ENCODE measurements at places on chromosomes 4 and X.

GRCh38 chr4:62130230-62130629 is 930.1 kb downstream of the ADGRL3 start:
- DNase-seq: no peak

DNA sequence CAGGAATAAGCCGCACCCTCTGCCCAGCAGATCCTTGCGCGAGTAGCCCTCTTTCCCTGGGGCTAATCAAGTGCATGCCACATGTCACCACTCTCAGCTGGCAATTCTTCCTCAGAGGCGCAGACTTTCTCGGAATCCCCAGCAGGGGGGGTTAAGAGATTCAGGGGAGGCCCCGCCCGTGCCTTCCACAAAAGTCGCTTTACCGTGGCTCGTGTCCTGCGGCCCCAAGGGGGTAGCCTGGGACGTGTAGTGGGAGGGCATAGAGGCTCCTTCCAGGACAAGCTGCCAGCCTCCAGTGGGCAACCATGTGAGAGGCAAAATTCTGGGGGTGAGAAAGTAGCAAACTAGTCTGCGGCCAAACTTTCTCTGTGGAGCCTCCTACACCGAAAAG is 652 bp downstream of the SRPX start:
- DNase-seq: peak; percentile 80

- peak; percentile 59 for DNase-seq
Observed at GRCh38 chr4:121712001-121712651, 15.3 kb upstream of the ANXA5 start.

DNA sequence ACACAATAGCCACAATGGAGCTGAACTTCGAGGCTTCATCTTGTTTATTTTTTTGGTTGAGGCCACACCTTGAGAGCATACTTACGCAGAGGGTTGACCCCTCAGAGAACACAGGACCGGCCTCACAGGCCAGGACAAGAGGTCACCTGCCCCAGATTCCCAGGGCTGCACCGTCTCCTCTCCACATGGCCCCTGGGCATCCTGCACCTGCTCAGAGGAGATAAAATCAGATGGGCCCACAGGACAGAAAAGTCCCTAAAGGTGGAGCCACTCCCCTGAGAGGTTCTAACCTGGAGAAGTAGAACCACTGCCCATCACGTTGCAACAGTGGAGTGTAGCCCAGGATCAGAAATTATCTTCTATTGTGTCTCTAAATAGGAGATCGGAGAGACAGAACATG is 1.1 kb upstream of the CLDN24 start:
- no peak for DNase-seq

- no peak for DNase-seq
Observed at GRCh38 chr4:181224852-181225251, 1018.4 kb upstream of the TENM3 start.

GRCh38 chrX:120090208-120090607 is 12.7 kb upstream of the RHOXF2B start:
- no peak for DNase-seq

DNA sequence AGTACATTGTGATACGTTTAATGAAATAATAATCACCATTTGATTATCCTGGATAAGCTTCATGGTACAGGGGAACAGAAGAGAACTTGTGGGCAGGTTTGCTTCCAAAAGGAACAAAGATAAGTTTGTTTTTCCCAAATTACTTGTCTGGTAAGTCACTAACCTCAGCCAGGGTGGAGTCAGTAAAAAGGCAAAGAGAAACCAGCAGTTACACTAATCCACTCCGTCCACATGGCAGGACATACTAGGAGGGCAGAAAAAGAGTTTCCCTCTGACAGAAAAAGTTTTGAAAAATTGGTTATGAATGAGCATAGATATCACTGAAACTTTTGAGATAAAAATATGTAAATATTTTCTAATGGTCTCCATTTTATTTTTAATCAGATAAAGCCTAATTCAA is 285.9 kb downstream of the IL15 start:
- DNase-seq: no peak

DNA sequence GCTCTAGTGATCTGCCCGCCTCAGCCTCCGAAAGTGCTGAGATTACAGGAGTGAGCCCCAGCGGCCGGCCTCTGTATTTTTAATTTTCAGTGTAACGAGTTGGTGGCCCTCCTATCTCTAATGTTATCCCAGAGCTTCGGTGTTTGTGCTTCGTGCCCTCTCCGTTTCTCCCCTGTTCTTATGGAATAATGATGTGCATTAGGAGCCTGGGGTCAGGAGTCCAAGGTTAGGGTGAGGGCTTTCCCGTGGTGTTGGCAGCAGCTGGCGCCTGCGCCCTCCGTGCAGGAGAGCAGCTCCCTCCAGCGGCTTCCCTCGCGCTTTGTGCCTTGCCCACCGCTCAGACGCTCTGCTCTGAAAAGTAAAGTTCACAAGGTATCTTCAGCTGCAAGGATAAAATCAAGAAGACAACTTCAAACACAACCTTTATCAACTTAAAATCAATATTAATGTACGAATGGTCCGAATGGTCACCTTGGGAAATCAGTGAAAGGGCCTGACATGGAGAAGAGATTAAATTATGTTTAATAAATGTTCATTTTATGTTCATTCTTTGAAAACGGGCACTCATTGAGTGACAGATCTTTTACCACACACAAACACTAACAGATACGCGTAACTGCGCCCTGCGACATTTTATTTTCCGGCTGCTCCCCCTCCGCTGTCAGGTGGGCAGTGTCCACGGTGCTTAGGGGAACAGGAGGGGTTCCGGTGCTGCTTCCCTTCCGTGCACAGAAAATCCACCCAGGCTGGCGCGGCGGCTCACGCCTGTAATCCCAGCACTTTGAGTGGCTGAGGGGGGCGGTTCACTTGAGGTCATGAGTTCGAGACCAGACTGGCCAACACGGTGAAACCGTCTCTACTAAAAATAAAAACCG is 62.4 kb downstream of the TRAPPC11 start:
- DNase-seq: peak; percentile 22

GRCh38 chr4:75655562-75655961 is 17.6 kb downstream of the G3BP2 start:
- DNase-seq: no peak

- DNase-seq: no peak
Observed at GRCh38 chr4:150160473-150160872, 82.2 kb downstream of the DCLK2 start.

DNA sequence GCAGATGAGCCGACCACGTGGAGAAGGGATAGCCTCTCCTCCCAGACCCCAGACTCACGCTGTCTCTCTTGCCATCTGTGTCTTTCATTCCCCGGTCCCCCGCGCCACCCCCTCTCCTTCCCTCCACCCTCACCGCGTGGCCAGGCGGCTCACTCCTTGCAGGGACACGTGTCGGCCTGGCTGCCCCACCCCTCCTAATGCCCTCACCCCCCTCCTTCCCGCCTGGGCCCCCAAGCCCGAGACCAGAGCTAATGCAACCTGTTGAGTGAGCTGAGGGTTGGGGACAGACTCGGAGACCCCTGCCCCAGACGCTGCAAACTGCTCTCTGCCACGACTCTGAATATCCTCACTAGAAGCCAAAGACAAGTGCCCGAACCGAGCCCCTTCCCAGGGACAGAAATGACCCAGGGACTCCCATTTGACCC is 1.8 kb downstream of the SLC38A5 start:
- no peak for DNase-seq

GRCh38 chrX:120087289-120088017 is 10.0 kb upstream of the RHOXF2B start:
- no peak for DNase-seq

DNA sequence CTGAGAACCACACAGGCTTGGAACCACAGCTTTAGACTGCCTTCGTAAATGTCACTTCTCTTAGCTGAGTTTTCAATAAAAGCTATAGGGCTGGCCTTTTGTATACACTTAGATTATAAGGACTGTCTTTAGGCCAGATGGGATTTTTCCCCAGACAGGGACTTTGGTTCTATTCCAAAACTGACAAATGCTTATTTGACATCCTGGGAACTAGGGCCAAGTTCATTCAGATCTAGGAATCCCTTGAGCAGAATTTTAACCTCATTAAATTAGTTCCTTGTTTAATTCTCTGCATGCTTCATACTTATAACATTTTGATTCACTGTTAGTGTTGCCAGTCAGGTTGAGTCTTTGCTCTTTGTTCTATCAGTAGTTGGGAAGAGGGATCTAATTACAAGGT is 23.1 kb downstream of the ZRSR2 start:
- no peak for DNase-seq

GRCh38 chr4:120554086-120554485 is 368.4 kb downstream of the PRDM5 start:
- no peak for DNase-seq

DNA sequence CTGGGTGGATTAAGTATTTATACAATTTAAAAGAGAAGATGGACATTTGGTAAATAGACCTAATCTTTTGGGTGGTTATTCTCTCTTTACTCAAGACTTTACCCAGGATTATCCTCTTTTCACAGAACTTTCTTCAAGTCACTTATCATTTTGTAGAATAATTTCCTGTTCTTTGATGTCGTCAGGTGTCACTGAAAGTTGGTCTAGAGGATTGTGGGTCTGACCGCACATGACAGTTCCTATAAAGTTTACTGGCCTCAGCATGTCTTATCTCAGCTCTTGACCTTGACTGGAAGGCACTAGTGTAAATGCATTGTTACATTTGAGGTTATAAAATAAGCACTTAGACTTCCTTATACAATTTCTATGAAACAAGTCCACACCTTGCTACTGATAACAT is 139.9 kb upstream of the SLC4A4 start:
- DNase-seq: no peak

DNA sequence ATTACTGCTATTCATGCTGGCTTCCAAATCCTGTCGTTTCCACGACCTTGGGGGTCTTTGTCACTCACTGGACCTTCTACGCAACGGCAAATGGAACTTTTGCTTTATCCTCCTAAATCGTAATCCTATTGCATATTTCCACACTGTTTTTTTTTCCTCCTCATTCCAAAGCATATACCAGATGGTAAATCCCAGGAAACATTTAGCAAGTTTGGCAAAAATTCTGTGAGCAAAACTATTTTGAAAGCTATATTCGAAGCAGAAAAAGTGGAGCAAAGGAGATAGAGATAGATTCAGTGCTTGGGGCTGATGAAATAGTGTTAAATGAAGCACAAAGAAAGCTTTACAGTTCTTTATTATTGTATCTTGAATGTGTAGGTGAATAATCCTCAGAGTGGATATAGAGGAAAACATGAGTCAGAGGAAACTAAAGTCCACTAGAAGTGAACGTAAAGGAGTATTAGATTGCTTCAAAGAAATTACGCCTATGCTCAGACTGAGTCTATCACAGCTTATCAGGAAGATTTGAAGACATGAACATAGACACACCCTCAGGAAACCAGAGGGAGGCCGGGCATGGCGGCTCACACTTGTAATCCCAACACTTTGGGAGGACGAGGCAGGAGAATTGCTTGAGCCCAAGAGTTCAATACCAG is 50.2 kb upstream of the FAM9A start:
- peak; percentile 29 for DNase-seq

GRCh38 chr4:173432430-173432829 is 33.5 kb upstream of the SCRG1 start:
- DNase-seq: no peak

DNA sequence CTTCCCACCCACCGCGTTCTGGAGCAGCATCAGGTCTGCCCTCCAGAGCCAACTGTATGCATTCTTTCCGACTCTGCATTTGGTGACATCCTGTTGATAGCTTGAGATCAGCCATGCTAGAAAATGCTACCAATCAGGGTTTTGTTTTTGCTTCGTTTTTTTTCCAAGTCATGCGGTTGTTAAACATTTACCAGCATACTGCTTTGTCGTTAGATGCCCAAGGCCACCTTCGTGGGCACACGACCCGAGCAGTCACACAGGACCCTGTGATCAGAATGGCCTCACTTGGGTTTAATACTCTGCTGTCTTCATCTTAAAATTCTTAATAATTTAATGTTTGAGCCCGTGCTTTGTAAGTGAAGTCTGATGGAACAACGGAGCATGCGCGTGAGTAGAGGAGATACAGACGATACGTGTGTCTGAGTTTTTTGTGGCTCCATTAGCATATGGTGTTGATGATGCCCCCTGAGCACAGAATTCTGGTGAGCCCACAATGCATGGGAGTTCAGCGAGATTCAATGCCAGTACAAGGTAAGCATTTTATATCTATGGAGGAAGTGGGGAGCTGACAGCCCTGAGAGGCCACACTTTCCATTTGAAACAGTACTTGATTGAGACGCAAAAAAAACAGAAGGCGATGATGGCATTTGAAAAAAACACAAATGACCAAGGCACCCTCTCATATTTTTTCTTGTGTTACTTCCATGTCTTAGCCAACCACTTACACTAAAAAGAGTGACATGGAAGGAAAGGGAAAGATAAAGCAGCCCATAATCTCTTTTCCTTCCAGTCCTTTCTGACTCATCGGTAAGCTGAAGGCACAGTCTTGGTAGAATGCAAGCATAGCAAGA is 323.6 kb downstream of the BCOR start:
- DNase-seq: no peak

DNA sequence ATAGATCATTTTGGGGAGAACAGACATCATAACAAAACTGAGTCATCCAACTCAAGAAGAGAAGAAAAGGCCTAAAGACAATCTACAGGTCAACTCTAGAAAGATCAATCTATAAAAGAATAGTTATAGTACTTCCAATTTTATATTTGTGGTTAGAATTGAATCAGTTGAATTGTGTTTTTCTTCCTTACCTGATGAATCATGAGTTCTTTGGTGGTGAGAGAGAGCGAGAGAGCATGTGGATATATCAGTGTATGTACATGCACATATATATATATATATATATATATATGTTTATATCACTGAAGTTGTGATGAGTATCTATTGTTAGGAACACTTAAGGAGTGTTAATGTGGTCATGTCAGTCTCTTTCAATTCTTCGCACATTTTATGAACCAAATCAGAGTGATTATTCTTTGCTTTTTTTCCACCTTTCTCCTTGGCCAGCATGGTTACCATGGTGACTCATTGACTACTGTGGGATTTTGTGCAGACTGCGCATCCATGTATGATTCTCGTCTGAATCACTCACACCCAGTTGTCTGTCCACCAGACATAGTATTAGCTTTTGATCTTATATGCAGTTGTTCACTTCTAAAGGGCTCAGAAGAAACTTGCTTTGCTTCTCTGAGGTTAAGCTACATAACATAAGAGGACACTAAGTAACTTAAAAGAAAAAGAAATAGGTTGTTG is 90.4 kb upstream of the RAB40AL start:
- peak; percentile 85 for DNase-seq

DNA sequence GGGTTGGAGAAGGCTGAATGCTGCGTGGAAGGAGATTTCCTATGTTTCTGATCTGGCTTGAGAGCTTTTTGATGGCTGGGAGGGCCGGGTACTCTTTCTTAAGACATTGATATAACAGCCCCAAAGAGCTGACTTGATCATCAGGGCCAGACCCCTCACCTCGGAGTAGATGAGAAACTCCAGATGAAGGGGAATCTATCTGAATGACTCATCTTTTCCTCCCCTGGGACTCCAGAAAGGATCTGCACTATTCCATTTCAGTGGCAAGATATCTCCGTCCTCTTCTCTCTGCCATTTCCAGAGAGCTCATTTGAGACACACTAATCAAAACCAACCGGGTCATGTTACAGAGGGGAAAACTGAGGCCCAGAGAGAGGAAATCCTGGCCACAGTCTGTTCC is 92.9 kb upstream of the MSX1 start:
- no peak for DNase-seq

DNA sequence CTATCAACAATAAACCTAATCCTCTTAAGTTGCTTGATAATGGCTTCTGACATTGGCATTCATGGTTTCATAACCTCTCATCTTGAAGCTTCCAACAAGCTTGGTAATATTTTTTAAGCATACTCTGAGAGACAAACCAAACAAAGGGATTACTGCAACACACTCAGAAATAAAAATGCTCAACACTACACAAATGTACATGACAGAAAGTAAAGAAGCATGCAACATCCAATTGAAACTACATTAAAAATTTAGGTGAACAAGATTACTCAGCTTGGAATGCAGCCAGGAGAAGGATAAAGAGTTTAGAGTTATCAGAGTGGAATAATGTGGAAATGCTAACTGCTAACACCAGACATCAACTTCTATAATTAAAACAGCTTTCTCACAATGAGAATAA is 1136.6 kb upstream of the PABPC4L start:
- DNase-seq: no peak
